ENCODE measurements at places on chromosomes 12 and 14. TPM values are rescaled to one million over a fixed set of nuclear protein-coding genes. Genes with fewer than 3 reads are reported as not detected.

The SMCO2 gene
- not detected for total RNA-seq

The TROAP gene
- total RNA-seq: 18.8 TPM

The PLEKHH1 gene
- total RNA-seq: 0.98 TPM

The CACNA2D4 gene
- total RNA-seq: 0.20 TPM

The NKX2-1 gene
- not detected for total RNA-seq

The ARL1 gene
- 70.6 TPM for total RNA-seq

The CCDC38 gene
- total RNA-seq: not detected

The RASAL1 gene
- not detected for total RNA-seq

The GPR65 gene
- under 0.01 TPM for total RNA-seq

The POMT2 gene
- total RNA-seq: 13.2 TPM

The PRR13 gene
- total RNA-seq: 61.2 TPM

The KRT2 gene
- not detected for total RNA-seq

The BCL11B gene
- total RNA-seq: 0.37 TPM

The DAO gene
- not detected for total RNA-seq

The ZFHX2 gene
- 0.73 TPM for total RNA-seq

The LRP1 gene
- 425 TPM for total RNA-seq

The SLC10A1 gene
- total RNA-seq: not detected

All from subcutaneous preadipocyte (primary cell).